Thoracic aorta (tissue), 2 donors: ENCODE measurements at places on chromosomes 5 and 9. TPM values are rescaled to one million over a fixed set of nuclear protein-coding genes. Genes with fewer than 3 reads are reported as not detected.

- no peak for DNase-seq
Observed at GRCh38 chr9:123360161-123361085, 4.4 kb downstream of the CRB2 start.

DNA sequence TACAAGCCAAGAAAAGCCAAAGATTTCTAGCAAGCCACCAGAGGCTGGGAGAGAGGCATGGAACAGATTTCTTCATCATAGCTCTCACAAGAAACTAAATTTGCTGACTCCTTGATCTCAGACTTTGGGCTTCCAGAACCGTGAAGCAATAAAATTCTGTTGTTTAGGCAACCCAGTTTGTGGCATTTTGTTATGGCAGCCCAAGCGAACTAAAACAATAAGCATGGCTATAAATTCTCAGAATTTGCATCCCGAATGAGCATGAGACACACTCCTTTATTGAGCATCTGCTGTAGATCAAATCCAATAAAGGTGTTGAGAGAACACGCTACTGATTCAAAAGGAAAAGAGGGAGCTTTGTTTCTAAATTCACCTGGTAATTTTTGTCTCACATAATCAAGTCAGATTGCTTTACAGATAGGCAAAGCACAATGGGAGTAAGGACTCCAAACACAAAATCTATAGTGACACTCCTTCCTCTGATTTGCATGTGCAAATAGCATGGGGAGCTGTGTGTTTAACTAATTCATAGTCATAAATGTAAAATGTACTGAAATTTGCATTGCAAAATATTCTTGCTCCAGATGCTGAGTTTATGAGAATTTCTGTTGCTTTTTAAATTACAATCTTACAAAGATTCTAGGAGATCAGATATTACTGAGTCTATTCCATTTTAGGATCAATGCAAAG lies 308.7 kb downstream of the MED10 start:
- no peak for DNase-seq

DNA sequence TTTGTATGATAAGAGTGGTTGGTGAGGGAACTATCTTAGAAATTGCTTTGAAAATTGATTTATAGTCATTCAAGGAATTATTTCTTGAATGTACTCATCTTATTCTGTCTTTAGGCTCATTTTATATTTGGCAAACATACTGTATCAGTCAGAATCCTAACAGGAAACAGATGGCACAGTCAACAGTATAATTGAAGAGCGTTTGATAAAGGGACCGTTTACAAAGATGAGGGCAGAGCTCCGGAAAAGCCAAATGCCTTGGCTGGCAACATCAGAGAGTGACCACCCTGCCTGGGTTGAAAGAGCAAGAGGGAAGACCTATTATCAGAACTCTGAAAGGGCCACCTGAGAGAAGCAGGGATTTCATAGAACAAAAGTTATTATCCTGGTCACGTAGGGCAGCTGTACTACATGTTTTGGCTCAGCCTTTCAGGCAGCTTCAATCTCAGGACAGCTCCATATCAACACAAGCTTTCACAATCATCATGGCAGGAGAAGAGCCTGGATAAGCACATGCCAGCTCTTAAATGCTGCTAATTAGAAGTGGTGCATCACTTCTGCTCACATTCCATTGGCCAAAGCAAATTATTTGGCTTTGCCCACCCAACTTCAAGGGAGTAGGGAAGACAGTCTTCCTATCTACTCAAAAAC lies 47.2 kb upstream of the ARL15 start:
- DNase-seq: no peak

DNA sequence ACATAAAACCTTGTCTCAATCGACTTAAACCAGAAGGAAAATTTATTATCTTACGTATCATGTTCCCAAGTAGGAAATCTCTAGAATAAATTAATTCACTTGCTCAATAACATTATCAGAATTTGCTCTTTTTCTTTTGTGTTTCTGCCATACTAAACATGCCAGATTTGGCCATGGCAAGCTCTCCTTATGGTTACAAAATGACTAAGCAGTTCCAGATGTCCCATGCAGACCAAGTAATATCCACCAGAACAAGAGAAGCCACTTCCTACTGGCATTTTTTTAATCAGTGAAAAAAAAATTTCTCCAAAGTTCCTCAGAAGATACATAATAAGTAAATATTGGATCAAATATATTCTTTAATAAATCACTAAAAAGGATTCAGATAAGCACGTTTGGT lies 25.2 kb upstream of the ADAMTS6 start:
- DNase-seq: no peak

The PCDHB11 gene
- 6.0 TPM for total RNA-seq

- no peak for DNase-seq
Observed at GRCh38 chr9:38467404-38467803, 43.1 kb upstream of the IGFBPL1 start.

GRCh38 chr5:89047571-89047970 lies 164.6 kb upstream of the MEF2C start:
- DNase-seq: no peak

GRCh38 chr5:143134900-143135299 lies 268.6 kb downstream of the NR3C1 start:
- DNase-seq: no peak

The MYOT gene
- 16.3 TPM for total RNA-seq

GRCh38 chr5:43661102-43661501 lies 58.1 kb downstream of the NNT start:
- no peak for DNase-seq
